ENCODE measurements at places on chromosomes 1 and 21.

- DNase-seq: no peak
Observed at GRCh38 chr1:201456499-201457309, 12.3 kb downstream of the PHLDA3 start.

GRCh38 chr21:44394733-44395132 is 41.3 kb downstream of the TRPM2 start:
- DNase-seq: no peak

- DNase-seq: no peak
Observed at GRCh38 chr1:159171688-159172501, 480 bp downstream of the CADM3 start.

DNA sequence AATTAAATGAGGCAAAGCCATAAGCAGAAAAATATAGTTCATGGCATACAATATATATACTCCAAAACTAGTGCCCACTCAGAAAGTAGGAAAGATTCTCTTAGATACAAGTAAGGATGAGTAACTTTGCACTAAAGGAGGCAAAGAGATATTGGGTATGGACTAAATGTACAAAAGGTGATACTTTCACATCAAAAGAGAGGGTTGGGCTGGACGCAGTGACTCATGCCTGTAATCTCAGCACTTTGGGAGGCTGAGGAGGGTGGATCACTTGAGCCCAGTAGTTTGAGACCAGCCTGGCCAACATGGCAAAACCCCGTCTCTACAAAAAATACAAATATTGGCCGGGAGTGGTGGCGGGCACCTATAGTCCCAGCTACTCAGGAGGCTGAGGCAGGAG is 6.7 kb downstream of the KYAT3 start:
- DNase-seq: no peak

- no peak for DNase-seq
Observed at GRCh38 chr1:164155347-164155746, 403.6 kb upstream of the PBX1 start.

GRCh38 chr21:38784458-38785266 is 21.1 kb upstream of the ETS2 start:
- DNase-seq: no peak

GRCh38 chr21:35179990-35180540 is 131.0 kb upstream of the RUNX1 start:
- no peak for DNase-seq

DNA sequence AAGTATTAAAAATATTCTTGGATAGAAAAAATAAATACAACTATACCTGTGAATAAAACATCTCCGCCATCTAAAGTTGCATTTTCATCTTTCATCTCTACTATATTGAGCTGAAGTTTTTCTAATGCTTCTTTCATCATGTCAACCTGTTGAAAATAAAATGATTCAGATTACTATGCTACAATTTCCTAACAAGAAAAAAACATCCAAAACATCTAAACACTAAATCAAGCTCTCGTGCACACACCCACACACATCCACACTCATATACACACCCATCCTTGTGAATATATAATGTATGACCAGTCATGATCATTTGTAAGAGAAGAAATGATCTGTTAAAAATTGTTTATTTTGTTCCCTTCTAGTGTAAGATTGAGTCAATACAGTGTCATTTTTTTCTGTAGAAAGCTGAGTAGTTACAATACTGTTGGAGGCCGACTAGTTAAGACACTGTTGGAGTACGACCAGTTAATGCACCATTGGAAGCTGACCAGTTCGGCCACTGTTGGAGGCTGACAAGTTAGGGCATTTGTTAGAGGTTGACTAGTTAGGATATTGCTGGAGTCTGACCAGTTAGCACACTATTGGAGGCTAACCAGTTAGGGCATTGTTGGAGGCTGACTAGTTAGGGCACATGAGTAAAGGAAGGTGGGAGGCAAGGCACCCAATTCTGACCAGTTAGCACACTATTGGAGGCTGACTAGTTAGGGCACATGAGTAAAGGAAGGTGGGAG is 82.4 kb upstream of the BCL10 start:
- no peak for DNase-seq

GRCh38 chr1:153535242-153536011 is at the start of gene S100A6:
S100A6 (minus strand) TSS chr1:153535991; CDS start chr1:153535339, 652 bp downstream.
- DNase-seq: peak; percentile 67

- no peak for DNase-seq
Observed at GRCh38 chr21:41760411-41760810, 6.4 kb downstream of the RIPK4 start.

DNA sequence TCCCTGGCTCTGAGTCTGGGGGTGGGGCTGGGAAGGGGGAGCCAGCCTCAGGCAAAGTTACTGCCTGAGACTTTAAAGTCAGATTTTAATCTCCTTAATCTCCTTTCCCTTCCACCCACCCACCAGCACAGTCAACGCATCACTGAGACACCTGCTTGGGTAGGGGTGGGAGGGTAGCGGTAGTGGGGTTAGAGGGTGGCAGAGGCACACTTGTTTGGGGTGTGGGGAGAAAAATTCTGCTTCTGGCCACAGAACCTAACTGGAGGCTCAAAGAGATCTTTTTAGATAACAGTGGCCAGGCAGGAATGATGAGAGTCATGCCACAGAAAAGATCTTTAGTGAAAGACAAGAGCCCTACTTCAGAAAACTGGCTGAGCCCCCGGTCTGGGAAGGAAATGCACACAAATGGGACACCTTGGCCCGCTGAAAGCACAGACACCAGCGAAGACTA is 44.1 kb downstream of the CD247 start:
- DNase-seq: peak; percentile 64

- no peak for DNase-seq
Observed at GRCh38 chr1:153506831-153507413, 28.9 kb downstream of the S100A6 start.

DNA sequence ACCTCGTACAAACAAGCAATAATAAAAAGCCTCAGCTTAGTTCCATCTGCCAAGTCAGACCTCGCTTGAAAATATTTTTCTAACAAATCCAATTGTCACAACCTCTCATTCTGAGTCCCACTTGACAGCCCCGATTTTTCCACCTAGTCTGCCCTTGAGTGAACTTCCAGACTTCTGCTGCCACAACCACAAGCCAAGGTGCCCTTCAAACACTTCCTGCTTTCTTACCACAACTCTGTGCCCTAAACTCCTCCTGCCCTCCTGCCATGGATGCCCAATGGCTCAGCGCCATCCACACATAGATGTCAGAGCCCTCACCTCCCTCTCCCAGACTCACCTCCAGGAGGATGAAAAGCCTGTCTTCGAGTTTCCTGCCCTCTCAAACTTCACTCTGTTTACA is 3.9 kb downstream of the TMPRSS2 start:
- DNase-seq: no peak

DNA sequence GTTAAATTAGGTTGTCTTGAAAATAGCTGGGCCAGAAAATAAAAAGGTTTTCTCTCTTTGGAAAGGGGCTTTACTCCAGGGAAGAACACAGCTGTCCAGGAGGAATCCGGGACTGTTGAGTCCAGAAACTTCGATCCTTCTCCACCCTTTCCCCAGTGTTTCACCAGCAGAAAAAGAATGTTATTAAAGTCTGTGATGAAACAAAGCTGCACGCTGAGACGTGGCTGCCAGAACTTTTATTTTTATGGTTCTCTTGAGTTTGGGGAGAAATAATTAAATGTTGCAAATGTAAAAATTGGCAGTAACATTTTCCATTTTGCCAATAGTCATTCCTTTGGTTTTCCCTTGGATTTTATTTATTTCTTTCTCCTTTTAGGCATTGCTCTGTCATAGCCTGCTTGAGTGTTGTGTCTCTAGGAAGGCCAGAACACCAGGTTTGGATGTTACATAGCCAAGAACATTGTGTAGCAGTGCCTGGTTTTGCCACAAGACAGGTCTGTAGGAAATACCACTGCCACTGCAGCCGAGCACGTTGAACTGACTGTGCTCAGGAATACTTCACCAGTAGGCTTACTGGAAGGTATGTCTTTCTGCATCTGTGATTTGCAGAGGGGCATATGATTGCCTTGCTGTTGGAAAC is 87.4 kb downstream of the ROR1 start:
- DNase-seq: no peak

DNA sequence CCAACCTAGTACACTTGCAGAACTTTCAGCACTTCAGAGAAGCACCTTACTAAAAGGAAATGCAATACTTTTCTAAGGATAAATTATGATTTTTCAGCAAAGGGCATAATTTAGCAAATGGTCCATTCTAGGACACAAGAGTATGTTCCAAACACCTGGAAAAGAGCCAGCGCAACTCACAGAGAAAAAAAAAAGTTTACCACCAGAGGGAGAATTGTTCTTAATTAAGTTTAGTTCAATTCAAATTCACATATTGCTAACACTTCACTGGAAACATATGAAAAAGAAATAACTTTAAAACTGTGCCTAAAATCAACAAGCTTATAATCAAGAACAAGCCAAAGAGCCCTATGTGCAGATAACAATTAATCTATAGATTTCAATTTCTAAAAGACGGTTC is 338.1 kb downstream of the SEC16B start:
- DNase-seq: no peak

GRCh38 chr1:71464016-71464415 is 383.2 kb upstream of the ZRANB2 start:
- no peak for DNase-seq

Data from activated CD4-positive, alpha-beta T cell treated with anti-CD3 and anti-CD28 coated beads, Interleukin-2, amount 50 U/mL, for 48 hours (primary cell).